Kidney tubule cell (primary cell): ENCODE measurements at places on chromosomes 3 and 15.

DNA sequence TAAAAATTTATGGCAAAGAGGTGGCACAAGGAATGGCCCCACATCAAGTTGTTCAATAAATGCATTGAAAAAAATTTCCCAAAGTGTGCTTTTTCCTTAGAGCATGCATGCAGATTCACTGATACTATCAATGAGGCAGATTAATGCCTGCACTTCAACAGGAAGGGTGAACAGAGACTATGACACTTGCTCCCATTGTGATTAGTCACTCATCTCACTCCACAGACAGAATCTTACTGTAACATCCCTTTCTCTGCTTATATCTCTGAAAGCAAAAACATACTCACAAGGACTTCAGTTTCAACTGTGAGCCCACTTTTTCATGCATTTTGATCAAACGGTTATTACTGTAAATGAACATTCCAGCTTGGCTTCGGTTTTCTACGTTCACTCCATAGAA, 60.9 kb downstream of the MORC1 start:
- peak; percentile 4 for DNase-seq

DNA sequence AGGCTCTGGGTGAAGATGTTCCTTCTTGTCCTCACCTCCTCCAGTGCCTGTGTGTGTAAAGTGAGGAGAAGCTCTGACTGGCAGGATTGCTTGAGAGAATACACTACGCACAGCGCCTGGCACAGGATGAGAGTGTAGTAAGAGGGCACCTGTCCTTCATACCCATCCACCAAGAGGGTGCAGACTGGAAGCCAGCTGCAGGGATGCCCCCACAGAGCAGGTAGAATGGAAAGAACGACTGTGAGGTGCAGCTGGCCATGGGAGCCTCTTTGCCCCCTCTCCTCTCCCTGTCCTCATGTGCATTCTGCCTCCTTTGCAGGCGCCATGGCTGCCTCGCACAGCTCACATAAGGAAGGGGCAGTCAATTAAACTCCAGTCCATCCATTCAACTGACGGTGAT, 12.3 kb downstream of the FBXL22 start:
- DNase-seq: no peak

GRCh38 chr3:164351131-164351530, 727.2 kb downstream of the SI start:
- peak; percentile 6 for DNase-seq

- no peak for DNase-seq
Observed at GRCh38 chr3:103181160-103181559, 746.3 kb downstream of the ZPLD1 start.

- DNase-seq: peak; percentile 64
Observed at GRCh38 chr3:159252772-159253384, 451.0 kb downstream of the MFSD1 start.

DNA sequence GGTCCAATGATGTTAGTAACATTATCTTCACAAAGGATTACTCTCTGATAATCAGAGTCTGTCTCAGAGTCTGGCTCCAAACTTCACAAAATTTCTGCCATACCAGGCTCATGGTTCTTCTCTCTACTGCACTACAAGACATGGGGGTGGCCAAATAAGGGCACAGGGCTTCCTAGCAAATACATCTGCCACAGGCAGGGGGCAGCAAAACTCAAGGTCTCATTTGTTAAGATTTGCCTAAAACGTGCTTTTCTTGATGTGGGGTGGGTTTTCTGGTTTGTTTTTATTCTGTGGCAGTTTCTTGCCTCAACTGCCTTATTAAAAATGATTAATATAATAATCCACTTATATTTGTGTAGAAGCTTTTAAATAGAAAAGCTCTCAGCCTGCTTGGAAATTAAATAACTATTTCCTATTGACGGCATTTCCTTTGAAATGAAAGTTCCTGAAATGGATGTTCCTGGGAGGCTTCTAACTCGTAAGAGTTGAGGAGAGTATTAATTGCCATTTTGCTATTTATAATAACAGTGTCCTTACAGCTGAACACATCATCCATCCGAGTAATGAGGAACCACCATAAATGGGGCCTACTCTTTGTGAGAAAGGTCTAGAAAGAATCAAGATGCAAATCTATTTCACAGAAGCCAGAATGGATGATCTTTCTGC, 53.8 kb downstream of the SST start:
- DNase-seq: peak; percentile 63

GRCh38 chr3:13500133-13500885, 20.2 kb downstream of the HDAC11 start:
- no peak for DNase-seq

- no peak for DNase-seq
Observed at GRCh38 chr3:126131881-126132750, 48.2 kb upstream of the SLC41A3 start.

- DNase-seq: peak; percentile 50
Observed at GRCh38 chr15:82952158-82953081, at the start of gene HOMER2. Gene HOMER2 (minus strand): TSS chr15:82952720. CDS start chr15:82952535, 185 bp downstream.
